ENCODE measurements at places on chromosomes 16 and 17.

DNA sequence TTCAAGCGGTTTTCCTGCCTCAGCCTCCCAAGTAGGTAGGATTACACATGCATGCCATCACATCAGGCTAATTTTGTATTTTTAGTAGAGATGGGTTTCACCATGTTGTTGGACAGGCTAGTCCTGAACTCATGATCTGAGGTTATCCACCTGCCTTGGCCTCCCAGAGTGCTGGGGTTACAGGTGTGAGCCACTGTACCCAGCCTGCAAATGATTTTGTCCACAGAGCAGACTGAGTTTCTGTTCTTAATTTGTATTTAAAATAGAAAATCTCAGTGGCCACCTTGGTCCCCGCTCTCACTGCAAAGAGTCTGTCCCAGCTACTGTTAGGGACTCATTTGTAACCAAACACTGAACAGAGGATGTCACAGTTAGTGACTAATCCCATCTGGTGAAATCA, 415.7 kb upstream of the RBFOX1 start:
- DNase-seq: no peak

DNA sequence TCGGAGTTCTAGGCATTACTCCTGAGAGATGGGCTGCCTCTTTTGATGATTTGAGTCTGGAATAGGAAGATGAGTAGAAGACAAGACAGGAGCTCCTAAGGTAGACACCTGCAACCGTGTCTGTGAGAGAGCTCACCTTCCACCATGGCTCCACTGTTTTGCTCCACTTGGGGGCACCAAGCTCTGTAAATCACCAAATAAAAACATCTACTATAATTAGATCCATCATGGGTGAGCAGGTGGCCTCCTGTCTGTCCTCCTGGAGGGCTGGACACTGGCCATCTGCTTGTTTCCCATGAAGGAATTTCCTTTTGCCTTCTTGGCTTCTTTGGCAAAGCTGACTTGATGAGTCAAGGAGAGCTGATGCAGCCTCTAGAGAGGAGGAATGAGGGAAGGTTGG, 179.0 kb downstream of the HAPSTR1 start:
- peak; percentile 25 for DNase-seq

GRCh38 chr16:10880594-10881452, 3.8 kb downstream of the CIITA start:
- DNase-seq: no peak

DNA sequence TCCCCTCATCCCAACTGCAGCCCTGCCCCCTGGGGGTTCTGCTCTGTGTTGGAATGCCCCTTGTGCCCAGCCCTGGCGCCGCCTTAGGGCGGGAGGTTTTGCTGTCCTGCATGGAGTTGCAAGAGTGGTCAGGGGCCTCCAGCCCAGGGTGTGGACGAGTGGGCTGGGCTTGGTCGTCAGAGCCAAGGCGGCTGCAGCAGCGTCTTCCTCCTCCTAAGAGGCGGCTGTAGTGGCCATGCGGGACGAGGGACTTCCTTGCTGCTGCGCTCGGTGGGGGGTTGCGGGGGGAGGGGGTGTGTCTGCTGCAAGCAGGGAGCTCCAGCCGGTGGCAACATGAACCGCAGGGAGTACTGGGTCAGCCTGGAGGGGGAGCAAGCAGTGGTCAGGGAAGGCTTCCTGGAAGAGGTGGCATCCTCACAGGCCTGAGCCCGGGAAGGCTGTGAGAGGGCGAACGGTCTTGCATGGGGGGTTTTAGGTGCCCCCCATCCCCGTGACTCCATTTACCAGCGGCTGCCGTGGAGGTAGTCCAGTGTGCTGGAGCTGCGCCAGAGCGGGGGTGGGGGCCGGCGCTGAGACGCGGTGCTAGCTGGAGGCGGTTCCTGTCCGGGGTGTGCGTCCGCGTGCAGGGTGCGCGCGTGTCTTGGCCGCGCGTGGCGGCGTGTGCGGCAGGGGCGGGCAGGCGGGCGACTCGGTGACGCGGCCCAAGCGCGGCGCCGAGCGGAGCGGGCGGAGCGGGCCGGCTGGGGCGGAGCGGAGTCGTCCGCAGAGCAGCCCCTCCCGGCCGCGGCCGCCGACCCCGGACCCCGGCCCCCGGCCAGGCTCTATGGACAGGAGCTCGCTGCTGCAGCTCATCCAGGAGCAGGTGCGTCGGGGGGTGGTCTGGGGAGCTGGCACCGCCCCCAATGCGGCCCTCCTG, at the start of gene RHBDL1:
Gene RHBDL1, plus strand, starts transcription at position 704 of the 916 bp plus-strand sequence. Its CDS starts 120 bp downstream, at position 824.
- DNase-seq: peak; percentile 50

GRCh38 chr16:65845466-65846209, 520.9 kb upstream of the CDH5 start:
- DNase-seq: no peak

GRCh38 chr17:81403671-81404534, 8.6 kb downstream of the BAHCC1 start:
- DNase-seq: no peak

GRCh38 chr16:56300891-56301850, 109.9 kb downstream of the GNAO1 start:
- no peak for DNase-seq

GRCh38 chr16:21184834-21185233, 26.4 kb downstream of the LDAF1 start:
- no peak for DNase-seq

DNA sequence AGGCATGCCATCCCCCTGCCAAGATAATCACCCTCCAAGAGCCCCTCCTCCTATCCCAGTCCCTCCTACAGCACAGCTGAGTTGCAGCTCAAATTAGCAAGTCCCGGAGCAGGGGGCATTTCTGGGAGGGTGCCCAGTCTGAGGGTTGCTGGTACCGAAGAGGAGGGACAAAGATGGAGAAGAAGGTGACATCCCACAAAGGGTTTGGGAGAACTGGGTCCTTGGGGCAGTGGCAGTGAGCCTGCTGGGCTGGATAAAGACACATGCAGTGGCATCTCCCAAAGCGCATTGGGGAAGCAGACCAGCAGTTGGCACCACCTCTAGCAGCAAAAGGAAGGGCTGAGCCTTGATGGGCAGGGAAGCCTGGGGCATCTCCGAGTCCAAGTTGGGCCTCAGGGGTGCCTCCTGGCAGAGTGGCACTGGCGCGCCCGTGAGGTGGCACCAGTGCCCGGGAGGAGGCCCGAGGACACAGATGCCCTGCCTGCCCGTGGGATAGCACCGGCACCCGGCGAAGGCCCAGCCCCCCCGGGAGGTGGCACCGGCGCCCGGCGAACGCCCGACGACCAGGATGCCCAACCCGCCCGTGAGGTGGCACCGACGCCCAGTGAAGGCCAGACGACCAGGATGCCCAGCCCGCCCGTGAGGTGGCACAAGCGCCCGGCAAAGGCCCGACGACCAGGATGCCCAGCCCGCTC, 622 bp downstream of the TOM1L2 start:
- DNase-seq: no peak

DNA sequence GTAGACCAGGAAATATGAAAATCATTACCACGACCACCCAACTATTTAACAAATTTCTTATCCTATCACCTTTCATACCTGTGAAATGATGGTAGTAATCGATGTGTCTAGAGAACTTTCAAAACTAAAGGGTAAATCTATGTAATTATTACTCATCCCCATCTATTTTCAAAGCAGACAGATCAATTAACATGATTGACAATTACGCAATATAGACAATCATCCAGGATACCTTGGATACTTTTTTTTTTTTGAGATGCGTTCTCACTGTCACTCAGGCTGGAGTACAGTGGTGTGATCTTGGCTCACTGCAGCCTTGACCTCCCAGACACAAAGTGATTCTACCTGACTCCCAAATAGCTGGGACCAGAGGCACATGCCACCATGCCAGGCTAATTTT, 4.0 kb upstream of the C16orf46 start:
- DNase-seq: no peak

GRCh38 chr16:81530814-81531213, 86.2 kb downstream of the CMIP start:
- no peak for DNase-seq

All from NCI-H524 (cell line).